ENCODE measurements at places on chromosomes 5 and 9.

GRCh38 chr9:133528001-133528875, 3.5 kb upstream of the MYMK start:
- no peak for DNase-seq

GRCh38 chr9:137213160-137214060, 7.9 kb downstream of the NDOR1 start:
- no peak for DNase-seq

DNA sequence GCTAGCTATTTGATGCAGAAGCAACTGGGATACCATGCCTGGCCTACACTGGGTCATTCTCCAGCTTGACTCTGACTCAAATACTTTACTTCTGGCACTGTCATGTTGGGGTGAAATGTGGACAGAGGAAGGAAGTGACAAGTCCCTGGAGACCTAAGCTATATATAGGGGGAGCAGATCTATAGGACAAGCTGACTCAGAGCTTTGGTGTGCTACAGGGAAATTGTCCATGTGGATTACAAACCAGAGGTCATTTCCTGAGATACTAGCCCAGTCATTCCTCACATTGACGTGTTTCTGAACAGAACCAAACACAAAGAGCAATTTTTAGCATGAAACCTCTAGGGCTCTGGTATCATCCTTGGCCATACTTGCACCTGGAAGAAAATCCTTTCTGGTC, 531.6 kb upstream of the CLINT1 start:
- no peak for DNase-seq

DNA sequence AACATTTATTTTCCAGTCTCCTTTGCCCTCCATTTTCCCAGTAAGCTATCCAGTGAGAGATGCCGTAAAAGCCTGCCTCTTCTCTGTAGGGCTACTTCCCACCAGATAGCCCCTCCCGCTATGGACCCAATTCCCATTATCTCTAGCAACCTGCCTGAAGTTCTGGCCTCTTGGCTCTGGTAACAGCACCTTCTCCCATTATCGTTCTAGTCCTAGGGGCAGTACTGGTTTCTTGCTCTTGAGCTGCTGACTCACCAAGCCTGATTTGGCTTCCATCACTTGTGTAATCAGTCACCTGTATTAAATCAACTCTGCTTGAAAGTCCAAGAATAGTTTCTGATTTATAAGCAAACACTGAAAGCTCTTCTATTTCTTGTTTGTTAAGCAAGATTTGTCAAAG, 42.8 kb upstream of the PARP8 start:
- DNase-seq = no peak

DNA sequence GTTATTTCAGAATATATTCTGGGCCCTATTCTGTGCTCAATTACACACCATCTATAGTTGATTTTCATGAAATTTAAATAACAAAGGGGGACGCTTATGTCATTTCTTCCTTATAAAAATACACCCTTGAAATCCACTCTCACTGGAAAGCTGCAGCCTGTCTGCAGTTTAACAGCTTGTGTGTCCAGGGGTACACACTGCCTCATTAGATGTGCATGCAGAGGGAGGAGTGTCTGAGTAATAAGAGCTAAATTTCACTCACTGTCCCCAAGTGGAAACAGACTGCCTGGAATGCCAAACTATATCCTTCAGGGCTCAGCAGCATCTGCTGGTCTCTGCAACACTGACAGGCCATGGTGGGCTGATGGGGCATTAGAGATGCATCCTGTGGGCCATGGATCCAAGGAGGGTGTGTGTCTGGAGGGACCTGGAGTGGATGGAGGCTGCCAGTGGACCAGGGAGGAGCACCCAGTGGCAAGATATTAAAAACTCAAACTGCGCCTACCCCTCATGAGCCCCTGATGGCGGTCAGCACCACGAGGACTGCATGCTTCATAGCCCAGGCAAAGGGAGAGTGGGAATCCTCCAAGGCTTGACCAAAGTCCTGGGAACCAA, 15.8 kb upstream of the TIFAB start:
- no peak for DNase-seq

- DNase-seq = no peak
These were observed 48.7 kb downstream of the PCSK1 start for GRCh38 chr5:96384353-96384752.

Measured in CD4-positive, alpha-beta T cell treated with Interleukin-6 for 4 hours (primary cell).